ENCODE measurements at places on chromosomes 4 and X.
A peak's percentile ranks its signal among the peaks of the same experiment; 100 is the strongest.

GRCh38 chrX:136694431-136695087 lies 46.6 kb downstream of the CD40LG start:
- peak; percentile 9 for DNase-seq

DNA sequence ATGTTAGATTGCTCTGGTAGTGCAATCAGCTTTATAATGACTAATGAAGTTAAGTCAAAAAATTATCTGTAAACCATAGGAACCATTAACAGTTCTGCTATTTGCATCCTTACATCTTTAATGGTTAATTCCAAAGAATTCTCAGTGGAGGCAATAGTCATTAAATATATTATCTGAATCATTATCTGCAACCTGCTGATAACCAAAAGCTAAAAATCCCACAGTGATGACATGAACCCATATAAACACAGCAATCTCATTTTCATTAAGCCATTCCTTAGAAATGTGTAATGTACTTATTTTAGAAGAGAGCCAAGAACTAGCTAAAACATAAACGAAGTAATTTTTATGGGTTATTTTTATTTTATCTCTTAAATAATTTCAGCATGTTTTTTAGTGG lies 60.2 kb downstream of the MAGEB16 start:
- DNase-seq, result no peak

DNA sequence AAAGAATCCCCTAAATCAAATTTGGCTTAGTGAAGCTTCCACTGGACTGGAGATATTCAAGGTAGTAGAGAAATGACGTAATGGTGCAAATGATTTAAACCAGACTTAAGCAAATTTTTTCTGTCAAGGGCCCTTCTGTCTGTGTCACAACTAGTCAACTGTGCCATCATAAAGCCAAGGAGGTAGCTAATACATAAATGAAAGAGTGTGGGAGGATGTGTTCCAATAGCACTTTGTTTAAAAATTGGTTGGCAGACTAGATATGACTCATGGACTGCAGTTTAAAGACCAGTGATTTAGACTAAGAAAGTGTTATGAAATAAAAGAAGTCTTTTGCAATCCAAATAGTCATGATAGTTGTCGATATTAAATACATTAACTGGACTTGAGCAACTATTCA lies 24.3 kb upstream of the TEX13C start:
- DNase-seq, result no peak

- DNase-seq, result no peak
These were observed 136.4 kb upstream of the FAM9C start for GRCh38 chrX:13180807-13181206.

DNA sequence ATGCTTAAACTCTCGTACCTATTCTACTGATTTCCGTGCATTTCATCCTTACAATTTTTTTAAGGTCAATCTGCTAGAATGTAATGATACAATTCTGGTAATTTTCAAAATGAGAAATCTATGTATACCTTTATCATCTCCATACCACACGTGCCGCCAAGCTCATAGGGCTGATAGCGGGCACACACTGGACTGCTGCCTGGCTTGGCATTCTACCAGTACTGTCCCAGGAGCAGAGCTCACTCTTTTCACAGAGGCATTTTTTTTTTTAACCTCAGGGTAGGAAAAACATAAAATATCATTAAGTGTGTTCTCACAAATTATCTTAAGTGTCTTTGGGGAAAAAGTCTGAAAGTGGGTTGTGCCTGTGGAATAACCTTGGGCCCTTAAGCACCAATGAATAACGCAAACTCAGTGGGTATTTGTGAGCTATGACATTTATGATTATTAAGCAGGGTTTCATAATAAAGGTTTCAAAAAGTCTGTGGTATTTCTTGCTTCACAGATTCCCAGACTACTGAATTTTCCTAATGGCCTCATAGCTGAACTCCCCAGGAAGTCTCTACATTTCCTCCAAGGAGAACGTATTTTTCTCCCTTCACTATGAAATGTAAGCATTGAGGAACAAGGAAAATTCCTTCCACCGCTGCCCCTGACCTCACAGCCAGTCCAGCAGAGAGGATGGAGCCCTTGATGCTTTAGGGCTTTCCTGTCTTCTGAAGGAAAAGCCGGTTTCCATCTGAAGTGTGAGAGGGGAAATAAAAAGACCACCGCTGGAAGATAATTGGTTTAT lies 125.2 kb downstream of the ELOVL6 start:
- no peak for DNase-seq

DNA sequence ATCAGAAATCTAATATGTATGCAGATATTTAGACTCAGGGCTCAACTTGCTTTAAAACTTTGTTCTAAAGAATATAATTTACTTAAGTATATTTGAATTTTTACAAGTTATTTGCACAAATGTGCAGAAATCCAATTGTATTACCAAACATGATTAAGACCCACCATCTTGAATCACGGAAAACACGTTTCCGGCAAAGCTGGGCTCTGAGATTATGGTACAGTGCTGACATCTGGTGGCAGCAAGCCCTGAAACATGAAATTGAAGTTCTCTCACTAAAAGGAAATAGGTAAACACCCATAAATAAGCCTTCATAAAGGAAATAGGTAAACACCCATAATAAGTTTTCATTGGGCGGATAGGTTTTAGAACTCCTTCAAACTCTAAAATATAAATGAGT lies 98.3 kb upstream of the MAOA start:
- peak; percentile 52 for DNase-seq

DNA sequence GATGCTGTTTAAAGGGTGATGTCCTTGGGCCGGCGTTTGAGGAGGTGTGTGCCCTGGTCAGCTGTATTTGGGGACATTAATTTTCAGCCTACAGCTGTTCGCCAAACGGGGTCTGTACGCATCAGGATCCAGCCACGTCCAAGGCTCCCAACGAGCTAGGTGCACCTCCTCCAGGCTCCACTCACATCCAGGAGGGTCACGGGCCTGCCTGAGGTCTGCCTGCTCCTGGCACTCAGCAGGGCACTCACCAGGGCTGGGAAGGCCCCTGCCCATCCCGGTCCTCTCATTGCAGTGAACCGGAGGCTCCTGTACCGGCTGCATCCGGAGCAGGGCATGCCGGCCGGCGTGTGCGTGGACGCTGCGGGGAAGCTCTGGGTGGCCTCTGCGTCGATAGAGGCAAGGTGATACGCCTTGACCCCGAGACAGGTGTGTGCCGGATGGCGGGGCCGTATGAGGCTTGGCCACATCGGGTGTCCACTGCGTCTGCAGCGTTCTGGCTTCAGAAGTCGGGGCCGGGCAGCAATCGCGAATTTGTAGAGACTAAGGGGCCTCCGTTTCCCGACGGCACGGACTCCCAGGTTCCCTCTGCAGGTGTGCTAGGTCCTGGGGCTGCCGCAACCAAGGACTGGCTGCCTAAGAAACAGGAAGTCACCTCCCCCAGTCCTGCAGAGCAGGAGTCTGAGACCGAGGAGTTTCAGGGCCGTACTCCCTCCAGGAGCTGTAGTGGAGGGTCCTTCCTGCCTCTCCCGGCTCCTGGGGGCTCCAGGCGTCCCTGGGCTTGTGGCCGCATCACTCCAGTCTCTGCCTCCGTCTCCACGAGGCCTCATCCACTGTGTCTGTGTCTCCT lies 27.5 kb upstream of the PLCXD1 start:
- no peak for DNase-seq

- no peak for DNase-seq
These were observed 689 bp upstream of the DCHS2 start for GRCh38 chr4:154492288-154492687.

GRCh38 chrX:86121916-86122315 lies 26.3 kb upstream of the DACH2 start:
- no peak for DNase-seq

GRCh38 chr4:161828061-161828460 lies 335.7 kb downstream of the FSTL5 start:
- no peak for DNase-seq

DNA sequence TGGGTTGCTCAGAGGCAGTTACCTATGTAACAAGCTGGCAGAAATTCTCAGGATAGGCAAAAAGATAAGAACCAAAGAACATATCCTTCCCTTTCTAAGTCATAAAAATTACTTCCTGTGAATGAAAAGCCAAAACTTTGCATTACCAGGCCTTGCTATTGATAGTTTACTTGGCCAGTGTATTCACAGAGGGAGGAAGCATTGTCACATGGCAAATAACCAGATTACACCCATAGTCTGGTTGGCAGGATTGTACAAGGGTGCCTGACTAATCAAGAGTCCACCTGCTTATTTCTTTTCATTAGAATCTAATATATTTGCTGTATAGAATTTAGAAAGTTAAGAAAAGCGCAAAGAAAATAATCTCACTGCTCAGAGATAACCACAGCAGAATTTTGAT lies 14.1 kb downstream of the XIAP start:
- DNase-seq, result no peak

DNA sequence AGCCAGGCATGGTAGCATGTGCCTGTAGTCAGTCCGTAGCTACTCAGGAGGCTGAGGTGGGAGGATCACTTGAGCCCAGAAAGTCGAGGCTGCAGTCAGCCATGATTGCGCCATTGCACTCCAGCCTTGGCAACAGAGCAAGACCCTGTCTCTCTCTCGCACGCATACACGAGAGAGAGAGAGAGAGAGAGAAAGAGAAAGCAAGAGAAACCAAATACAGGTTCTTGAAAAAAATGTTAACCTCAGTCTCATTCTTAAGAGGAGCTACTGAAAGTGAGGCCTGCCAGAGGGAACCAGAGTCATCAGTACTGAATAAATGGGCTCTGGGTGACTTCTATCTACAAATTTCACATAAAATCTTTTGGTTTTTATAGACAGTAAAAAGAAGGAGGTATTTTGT lies 42.9 kb downstream of the KIAA0232 start:
- DNase-seq, result no peak

GRCh38 chrX:155434906-155435743 lies 23.3 kb downstream of the F8A3 start:
- no peak for DNase-seq

DNA sequence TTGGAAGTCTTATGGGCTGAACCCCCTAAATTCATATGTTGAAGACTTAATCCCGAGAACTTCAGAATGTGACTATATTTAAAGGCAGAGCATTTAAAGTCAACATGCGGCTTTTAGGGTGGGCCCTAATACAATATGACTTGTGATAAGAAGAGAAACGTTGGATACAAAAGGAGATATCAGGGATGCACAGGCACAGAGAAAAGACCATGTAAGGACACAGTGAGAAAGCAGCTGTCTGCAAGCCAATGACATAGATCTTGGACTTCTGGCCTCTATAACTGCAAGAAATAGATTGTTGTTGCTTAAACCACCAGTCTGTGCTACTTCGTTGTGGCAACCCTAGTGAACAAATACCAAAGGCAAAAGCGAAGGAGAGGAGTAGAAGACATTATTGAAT lies 42.2 kb downstream of the GABRG1 start:
- no peak for DNase-seq

DNA sequence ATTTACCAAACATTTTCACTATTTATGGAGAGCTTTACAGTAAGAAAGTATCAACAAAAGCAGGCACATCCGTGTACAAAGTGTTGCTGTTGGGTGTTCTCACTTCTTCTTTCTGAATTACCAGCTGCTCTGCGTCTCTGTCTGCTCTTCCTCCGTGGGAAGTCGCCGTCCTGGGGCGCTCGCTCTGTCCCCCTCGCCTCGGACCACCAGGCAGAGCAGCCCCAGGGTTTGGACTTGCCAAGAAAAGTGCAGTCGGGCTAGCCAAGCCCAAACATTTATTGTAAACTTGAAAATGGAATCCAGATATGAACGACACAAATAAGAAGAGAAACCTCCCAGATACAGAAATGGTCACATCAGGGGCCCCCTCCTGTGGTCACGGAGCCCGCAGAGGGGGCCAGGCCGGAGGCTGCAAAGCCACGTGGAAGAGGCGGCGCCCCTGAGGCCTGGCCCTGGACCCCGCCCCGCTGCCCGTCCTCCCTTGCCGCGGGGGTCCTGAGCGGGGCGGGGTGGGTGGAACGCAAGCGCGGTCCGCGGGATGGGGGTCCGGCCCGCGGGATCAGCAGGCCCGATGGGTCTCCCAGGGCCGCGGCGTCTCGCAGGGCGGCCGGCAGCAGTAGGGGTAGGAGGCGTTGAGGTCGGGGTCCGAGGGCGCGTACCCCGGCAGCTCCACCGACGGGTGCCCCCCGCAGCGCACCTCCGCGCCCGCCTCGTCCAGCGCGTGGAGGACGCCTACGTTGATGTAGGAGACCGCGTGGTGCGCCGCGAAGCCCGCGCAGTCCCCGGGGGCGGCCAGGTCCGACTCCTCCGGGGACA lies 1.5 kb downstream of the TMEM271 start:
- DNase-seq, result no peak

GRCh38 chr4:73648478-73648877 lies 28.2 kb upstream of the RASSF6 start:
- DNase-seq, result no peak

GRCh38 chr4:71275004-71275403 lies 63.8 kb upstream of the SLC4A4 start:
- DNase-seq, result no peak

DNA sequence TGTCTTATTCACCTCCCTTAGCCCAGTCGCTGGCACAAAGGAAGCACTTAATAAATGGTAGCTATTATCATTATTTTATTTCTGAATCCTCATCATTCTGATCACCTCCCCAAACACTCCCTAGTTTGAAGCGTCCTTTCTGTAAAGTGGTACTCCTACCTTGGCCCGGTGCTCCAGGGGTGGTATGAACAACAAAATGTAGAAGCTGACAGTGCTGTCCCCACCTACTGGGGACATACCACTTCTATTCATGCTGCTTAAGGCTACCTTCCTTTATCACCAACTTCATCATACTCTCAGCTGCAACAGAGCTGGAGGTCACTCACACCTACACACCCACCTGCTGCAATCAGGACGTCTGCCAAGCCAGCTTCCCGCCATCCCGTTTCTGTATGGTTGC lies 40.8 kb upstream of the APLN start:
- no peak for DNase-seq

DNA sequence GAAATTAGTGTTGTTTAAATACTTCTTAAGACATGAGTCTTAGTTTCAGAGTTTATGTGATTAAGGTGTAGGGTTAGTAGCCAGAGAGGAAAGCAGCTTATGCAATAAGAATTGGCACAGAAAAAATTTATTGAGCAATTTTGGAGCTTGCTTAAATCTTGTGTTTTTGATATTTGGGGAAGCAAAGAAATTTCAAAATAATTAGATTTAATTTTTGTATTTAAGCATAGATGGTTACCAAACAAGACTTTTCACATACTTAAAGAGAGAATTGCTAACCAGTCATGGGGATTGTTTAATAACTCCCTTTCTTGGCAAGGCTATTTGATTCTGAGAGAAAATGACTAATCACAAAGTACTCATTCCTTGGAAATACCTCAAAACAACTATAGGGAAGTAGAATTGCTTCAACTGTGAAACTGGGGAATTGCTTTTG lies 202.0 kb upstream of the GRID2 start:
- DNase-seq, result no peak

- DNase-seq, result no peak
These were observed 165.4 kb downstream of the SHROOM3 start for GRCh38 chr4:76600447-76600846.

- no peak for DNase-seq
These were observed 96.6 kb downstream of the HPGD start for GRCh38 chr4:174425669-174426068.
